ENCODE measurements at places on chromosomes 4 and X. TPM values are rescaled to one million over a fixed set of nuclear protein-coding genes. Genes with fewer than 3 reads are reported as not detected.

The ENAM gene
- 1.7 TPM for polyA plus RNA-seq

The MAGEE1 gene
- polyA plus RNA-seq: 2.7 TPM

The TBX22 gene
- polyA plus RNA-seq: not detected

The USP17L25 gene
- polyA plus RNA-seq: not detected

The DCLK2 gene
- polyA plus RNA-seq: 7.8 TPM

The ETNPPL gene
- polyA plus RNA-seq: not detected

The NPNT gene
- polyA plus RNA-seq: 120 TPM

The TMSB15A gene
- 16.6 TPM for polyA plus RNA-seq

The FAM241A gene
- 3.3 TPM for polyA plus RNA-seq

The NUP62CL gene
- polyA plus RNA-seq: 0.85 TPM

The SSX3 gene
- polyA plus RNA-seq: not detected

The HS6ST2 gene
- 43.1 TPM for polyA plus RNA-seq

The TGIF2LX gene
- not detected for polyA plus RNA-seq
